ENCODE measurements at places on chromosomes 5 and 9.

GRCh38 chr5:109452661-109453060, 42.9 kb upstream of the PJA2 start:
- DNase-seq: no peak

- DNase-seq: no peak
Measured at GRCh38 chr5:149537374-149537975, 13.8 kb downstream of the CSNK1A1 start.

DNA sequence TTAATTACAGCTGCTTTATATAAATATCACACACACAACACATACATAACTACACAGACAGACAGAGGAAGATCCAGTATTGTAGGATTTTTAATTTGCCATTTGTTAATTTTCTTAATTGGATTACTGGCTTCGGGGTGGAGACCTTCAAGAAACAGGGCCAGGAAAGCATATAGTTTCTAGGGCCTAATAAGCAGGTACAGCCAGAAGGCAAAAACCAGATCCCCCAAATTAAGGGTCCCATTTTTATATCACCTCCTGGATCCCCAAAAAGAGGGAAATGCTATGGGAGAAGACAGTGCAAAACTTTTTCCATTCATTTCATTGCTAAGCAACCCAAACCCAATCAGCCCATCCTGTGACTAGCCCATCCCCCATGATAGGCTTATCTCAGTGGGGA, 373.3 kb upstream of the FAM174A start:
- no peak for DNase-seq

DNA sequence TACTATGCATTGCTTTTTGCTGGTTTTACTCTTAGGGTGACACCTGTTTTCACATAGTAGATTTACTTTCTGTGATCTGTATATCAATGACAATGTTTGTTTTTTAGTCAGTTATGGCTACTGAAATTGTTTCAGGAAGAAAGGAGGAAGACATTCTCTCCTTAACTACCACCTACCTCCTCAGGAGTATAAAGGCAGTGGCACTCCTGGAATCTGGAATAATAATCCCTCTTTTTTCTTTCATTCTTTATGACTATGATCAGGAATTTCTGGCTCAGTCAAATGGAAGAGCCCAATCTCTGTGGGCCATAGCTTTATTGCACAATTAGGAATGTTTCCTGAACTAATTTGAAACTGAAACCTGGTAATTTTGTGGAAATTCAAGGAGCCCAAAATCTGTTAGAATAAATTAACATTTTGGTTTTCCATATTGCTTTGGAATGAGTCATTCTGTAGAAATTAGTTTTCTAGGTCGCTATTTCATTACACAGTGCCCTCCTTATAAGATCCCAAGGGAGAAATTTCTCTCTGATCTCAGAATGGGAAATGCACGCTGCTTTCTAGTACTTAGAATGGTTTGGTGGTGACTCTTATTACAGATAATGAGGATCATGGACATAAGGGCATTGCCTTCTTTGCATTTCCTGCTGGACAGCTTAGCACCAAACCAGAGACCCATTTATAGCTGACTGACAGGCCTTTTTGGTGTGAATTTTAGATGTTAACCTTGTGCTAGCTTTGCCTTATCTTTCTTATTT, 95.3 kb upstream of the VLDLR start:
- no peak for DNase-seq

- DNase-seq: no peak
Measured at GRCh38 chr5:112221128-112221527, 197.9 kb downstream of the EPB41L4A start.

All from nucleus accumbens (tissue), 56 donors.